ENCODE measurements at places on chromosomes 6 and 20.

GRCh38 chr6:128642132-128642531 lies 121.7 kb upstream of the PTPRK start:
- DNase-seq, result no peak

GRCh38 chr6:169940481-169941271 lies 189.3 kb downstream of the ERMARD start:
- no peak for DNase-seq

- DNase-seq, result peak; percentile 50
Observed at GRCh38 chr6:56840467-56841380, 114.2 kb upstream of the BEND6 start.

DNA sequence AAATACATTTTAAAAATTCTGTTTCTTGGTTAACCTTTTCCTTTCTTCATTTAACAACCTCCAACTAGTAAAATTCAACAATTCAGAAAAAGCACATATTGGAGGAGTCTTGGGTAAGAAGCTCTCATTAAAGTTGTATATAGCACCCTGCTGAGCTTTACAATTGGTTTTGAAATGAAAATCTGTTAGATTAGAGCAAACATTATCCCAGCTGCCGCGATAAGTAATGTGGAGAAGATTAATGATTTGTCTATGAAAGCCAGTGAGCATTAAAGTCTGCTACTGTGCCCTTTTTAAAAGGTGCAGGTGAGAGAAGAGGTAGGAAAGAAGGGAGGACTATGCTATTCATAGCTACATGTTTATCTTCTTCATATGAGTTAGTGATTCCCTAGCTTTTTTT lies 201.5 kb downstream of the ZFAND3 start:
- no peak for DNase-seq

- DNase-seq, result no peak
Observed at GRCh38 chr6:24980507-24981385, 45.0 kb upstream of the RIPOR2 start.

GRCh38 chr6:65191471-65191870 lies 515.6 kb downstream of the EYS start:
- no peak for DNase-seq

- no peak for DNase-seq
Observed at GRCh38 chr6:1388630-1389368, 577 bp upstream of the FOXF2 start.

GRCh38 chr20:23156170-23156841 lies 70.2 kb upstream of the CD93 start:
- peak; percentile 89 for DNase-seq
